A172 (cell line): ENCODE measurements at places on chromosomes 16 and 17.

GRCh38 chr17:77543801-77544200, 403.0 kb downstream of the SEC14L1 start:
- no peak for DNase-seq

DNA sequence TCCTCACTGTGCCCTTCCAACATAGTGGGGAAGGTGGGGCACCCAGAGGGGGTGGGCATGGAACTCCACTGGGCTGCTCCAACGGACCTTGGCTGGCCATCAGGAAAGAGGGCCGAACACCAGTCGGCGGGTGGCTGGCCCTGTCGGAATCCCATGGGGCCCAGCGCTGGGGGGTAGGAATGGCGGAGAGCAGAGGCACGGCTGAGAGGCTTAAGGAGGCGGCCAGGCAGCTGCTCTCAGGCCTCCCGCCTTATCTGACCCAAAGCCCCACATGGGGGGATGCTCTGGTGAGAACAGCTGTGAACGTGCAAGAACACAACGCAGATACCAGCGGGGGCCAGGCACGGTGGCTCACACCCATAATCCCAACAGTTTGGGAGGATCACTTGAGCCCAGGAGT, 4.4 kb upstream of the MYO1C start:
- no peak for DNase-seq

DNA sequence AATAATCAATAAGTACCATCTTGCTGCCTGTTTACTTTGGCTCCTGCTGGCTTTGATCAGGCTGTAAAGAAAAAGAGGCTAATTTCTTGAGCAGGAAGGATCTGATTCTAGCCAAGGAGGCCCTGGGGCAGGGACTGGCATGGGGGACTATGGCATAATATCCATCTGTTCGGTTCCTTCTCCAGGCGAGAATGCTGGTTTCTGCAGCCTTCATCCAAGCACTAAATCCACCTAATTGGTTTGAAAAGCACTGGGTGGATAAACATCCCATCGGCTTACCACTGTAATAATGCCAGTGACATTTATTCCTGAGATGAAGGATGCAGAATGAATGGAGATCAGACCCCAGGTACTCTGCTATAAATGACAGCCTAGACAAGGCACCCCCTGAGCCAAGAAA, 180.0 kb upstream of the ASIC2 start:
- DNase-seq: no peak

- DNase-seq: no peak
Measured at GRCh38 chr16:89707695-89708094, 6.2 kb upstream of the SPATA2L start.

GRCh38 chr17:78599419-78599818, 22.2 kb upstream of the DNAH17 start:
- no peak for DNase-seq
